ENCODE measurements at places on chromosomes 7 and 10.

DNA sequence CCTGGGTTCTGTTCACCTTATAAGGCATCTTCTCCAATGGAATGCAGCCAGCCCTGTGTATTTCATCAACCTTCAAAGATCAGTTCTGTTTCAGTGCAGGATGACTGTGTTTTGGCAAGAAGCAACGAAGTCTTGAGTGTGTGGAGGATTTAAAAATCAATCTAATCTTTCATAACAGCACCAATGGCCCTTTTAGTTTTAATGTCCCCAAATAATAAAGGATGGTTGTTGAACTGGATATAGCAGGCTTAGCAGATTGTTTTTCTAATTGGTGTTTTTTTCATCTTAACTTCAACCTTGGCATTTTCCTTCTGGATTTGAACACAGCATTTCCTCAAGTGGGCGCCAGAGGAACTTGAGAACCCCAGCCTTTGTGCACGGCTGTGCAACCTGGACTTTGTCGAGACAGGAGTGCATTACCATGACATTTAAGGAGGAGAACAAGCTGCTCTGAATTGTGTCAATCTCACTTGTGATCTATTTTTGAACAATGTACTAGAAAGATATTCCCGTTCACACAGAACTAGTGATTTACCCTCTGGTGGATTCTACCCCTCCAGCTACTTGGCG lies 313.3 kb upstream of the AKR1E2 start:
- DNase-seq, result no peak

DNA sequence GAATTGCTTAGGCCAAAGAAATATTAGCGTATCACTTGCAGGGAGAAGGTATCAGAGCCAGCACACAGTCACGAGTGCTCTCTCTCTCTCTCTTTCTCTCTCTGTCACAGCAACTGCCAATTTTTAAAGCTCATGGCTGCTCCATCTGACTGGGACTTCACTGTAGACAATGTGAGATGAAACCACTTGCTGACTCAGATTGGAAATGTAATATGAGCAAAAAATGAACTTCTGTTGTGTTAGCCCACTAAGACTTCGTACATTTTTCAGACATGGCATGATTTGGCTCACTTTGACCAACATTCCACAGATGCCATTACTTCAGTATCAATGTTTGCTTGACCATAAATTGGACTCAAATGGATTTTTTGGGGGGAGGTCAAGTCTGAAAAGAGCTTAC lies 68.1 kb downstream of the DGKB start:
- DNase-seq, result no peak

DNA sequence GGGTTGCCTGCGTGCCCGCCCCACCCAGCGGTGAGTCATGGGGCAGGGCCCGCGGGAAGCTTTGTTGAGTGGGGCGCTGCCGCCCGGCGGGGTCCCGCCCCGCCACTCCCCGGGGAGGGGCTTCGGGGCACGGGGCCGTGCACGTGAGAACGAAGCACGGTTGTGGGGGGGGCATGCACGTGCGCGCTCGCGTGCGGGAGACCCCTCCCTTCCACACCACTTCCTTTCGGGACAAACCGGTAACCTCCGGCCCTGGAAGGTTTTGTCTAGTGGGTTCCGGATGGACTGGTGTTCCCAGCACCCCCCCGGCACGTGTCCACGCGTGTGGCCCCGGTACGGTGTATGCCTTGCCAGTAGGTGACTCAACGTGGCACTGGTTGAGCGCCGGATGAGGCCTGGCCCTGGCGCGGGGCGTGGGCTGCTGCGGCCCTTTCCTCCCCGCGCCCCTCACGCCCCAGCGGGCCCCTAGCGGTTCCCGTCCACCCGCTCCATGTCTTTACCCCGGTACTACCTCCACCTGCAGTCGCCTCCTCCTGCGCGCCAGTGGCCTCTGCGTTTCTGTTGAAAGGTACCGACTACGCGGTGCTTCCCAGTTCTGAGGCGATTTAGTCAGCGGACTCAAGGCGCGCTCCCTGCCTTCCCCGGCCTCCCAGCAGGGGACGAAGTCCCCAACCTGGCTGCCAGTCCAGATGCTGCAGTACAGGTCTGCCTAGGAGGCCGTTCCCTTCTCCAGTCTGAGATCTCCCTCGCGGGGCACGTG lies 3.1 kb downstream of the ADIRF start:
- peak; percentile 93 for DNase-seq

DNA sequence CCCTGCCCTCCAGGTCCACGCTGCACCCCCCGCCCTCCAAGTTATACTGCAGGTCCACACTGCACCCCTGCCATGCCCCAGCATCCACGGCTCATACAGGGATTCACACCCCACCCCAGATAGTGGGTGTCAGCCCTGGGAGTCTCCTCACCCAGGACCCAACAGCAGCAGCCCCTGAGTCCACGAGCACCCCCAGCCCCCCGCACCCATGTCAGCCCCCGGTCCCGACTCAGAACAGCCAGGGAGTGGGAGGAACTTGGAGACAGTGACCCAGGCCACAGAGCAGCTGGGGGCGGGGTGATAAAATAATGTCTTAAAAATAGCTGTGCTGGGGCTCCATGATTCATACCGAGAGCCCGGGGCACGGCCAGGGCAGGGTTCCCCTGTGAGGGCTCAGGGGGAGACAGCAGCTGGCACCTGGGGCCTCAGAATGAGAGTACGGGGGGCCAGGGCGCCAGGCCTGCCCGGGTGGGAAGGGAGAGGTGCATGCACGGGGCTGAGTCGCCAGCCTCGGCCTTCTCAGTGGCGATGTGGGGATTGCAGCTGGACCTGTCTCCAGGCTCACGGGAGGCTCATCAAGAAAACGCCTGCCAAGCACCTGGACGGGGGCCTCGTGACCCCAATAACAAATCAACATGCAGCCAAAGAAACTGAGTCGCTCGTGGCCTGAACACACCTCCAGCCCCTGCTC lies 29.8 kb downstream of the ADAP1 start:
- DNase-seq, result no peak

GRCh38 chr10:21814866-21815265 lies 188.7 kb downstream of the DNAJC1 start:
- DNase-seq, result no peak

- DNase-seq, result no peak
These were observed 51.9 kb downstream of the MTPN start for GRCh38 chr7:135925210-135925609.

DNA sequence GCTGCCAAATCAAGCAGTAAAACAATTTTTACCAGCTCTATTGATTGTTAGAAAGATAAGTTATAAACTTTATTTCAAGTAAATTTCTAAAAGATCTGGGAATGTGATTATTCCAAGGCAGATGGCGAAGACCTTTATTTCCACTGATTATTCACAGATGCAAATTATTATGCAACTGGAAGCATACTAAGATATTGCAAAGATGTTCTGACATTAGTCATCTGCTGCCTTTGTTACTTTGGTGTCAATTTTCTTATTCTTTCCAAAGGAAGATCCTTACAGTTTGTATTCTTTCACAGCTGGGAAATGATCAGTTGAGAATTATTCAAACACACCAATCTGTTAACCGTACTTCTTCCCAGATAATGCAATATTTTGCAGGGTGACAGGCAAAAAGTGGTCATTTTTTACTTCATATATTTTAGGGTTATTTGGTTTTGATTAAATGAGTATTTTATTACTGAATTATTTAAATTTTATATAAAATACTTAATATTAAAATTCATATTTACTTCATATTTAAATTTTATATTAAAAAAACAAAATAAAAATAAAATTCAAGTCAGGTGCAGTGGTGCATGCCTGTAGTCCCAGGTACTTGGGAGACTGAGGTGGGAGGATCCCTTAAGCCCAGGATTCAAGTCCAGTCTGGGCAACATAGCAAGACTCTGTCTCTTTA lies 171.3 kb downstream of the FZD1 start:
- DNase-seq, result no peak

DNA sequence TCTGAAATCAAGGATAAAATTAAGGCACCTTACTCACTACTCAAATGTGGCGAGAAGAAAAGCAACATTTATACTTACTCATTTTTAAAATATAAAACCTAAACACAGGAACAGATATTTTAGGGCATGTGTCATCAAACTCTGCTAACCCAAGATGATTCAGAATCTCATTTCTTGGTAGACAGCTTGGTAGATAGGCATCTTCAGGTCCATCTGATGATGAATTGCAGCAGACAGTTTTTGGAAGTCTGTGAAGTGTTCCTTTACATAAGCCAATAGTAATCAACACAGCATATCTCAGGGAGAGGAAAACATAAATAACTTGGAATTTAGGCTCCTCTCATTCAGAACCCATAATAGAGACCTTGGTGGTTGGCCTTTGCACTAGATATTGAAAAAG lies 3.4 kb downstream of the HIPK2 start:
- no peak for DNase-seq

GRCh38 chr10:26368463-26368862 lies 69.7 kb upstream of the APBB1IP start:
- no peak for DNase-seq

GRCh38 chr7:26049081-26049480 lies 102.9 kb upstream of the NFE2L3 start:
- no peak for DNase-seq

DNA sequence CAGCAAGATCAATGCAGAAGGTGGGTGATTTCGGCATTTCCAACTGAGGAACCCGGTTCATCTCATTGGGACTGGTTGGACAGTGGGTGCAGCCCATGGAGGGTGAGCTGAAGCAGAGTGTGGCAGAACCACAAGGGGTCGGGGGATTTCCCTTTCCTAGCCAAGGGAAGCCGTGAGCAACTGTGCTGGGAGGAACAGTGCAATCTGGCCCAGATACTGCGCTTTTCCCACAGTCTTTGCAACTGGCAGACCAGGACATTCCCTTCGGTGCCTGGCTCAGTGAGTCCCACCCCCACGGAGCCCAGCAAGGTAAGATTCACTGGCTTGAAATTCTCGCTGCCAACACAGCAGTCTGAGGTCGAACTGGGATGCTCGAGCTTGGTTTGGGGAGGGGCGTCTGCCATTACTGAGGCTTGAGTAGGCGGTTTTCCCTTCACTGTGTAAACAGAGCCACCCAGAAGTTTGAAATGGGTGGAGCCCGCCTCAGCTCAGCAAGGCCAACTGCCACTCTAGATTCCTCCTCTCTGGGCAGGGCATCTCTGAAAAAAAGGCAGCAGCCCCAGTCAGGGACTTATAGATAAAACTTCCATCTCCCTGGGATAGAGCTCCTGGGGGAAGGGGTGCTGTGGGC lies 58.6 kb upstream of the SLC26A5 start:
- DNase-seq, result no peak

DNA sequence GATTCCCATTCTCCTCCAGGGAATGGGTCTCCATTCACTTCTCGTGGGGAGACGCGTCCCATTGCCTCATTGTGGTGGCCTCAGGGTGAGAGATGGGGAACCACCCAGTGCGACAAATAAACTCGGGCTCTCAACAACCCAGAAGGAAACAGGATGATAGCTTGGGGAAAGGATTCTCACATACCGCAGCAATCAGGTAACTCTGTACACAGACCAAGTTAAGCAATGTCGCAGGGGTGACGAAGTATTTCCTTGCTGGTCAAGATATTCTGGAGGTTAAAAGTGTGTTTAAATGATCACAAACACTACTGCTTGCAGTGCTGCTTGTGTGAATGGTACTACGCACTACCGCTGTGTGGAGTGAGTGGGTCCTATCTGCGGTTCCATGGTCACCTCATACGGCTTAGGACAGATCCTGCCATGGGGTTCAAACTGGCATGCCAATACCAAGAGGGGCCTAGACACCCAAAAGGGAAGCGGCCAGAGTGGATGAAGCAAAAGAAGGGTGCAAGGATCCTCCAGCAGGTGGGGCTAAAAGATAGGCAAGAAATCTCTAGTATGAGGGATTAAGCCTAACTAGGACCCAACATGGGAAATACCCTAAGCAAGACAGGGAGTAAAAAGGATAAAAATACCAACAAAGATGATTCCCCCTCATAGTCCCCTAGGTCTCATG lies 143.8 kb upstream of the TMEM106B start:
- DNase-seq, result peak; percentile 12

- no peak for DNase-seq
These were observed 91.1 kb downstream of the CPED1 start for GRCh38 chr7:121079425-121080169.

- no peak for DNase-seq
These were observed 108.5 kb downstream of the ST7 start for GRCh38 chr7:117061751-117062150.

Measured in stimulated activated naive CD4-positive, alpha-beta T cell (primary cell).